NCI-H748 treated with DMSO at 0.1 percent for 48 hours (cell line): ENCODE measurements at places on chromosomes 1 and 21.

GRCh38 chr1:167683641-167684502 lies 37.9 kb upstream of the MPZL1 start:
- no peak for DNase-seq

DNA sequence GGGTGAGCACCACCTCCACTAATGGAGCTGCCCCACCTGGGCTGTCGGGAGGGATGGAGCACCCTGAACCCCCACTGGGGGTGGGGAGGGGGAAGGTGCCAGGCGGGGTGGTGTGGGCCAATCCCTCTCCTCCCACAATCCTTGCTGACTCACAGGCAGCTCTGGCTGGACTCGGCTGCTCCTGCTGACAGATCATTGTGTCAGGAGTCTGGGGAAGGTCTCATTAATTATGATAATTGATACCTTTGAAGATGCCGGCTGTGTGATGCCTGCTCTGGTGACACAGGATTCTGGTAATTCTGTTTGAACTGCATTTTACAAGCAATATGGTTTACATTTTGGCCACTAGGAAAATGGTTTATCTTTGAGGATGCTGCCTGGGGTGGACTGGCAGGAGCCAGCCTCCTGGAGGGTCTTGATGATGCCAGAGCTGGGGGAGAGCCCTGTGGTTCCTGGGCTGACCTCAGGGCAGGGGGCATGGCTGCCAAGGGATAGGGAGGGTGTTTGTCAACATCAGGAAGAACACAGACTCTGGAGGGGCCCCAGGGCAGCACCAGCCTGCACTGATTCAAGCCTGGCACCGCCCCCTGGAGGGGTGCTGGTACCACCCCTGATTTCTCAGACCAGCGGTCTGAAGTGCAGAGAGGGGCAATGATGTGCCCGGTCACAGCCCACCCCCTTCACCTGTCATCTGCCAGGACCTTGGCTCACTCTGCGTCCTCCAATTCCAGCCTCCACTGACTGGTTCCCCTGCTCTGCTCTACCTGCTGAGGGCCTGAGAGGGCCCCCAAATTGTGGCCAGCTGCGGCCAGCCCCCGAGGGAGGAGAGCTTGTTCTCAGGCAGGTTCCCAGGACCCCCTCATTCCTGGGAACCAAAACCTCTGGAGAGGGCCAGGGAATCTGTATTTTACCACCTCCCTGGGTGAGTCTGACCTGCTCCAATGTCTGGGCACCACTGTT lies 338.8 kb downstream of the MATN1 start:
- peak; percentile 10 for DNase-seq

DNA sequence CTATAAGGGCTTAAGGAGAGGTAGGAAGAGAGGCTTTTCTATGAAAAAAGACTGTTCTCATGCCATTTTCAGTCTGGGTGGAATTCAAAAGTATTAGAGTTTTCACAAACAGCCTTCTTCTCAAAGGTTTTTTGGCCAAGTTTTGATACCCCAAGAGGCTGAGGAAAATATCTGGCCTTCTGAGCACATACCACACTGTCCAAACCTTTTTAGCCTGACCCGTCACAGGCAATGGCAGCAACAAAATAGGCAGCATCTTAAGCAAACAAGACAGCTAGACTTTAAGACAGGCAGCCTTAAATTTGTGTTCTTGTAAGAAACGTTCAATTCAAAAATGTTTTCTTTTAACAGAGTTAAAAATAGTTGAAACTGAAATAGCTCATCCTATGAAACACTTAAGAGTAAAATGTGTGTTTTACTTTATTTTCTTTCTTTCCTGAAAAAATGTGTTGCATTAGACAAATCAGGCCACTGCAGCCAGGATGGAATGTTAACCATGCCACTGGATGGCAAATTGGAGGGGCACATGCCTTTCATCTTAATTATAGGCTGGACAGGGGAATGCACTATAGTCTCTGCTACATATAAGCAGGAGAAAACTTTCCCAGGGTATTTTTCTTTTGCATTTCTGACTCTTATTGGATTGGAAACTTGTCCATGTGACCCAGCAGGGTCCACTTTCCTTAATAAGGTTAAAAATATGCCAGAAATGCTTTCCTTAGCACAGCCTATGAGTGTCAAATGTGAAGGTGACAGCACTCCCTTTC lies 315.0 kb downstream of the TGFB2 start:
- no peak for DNase-seq

- DNase-seq: no peak
Measured at GRCh38 chr1:25544819-25545218, 1.4 kb downstream of the LDLRAP1 start.

DNA sequence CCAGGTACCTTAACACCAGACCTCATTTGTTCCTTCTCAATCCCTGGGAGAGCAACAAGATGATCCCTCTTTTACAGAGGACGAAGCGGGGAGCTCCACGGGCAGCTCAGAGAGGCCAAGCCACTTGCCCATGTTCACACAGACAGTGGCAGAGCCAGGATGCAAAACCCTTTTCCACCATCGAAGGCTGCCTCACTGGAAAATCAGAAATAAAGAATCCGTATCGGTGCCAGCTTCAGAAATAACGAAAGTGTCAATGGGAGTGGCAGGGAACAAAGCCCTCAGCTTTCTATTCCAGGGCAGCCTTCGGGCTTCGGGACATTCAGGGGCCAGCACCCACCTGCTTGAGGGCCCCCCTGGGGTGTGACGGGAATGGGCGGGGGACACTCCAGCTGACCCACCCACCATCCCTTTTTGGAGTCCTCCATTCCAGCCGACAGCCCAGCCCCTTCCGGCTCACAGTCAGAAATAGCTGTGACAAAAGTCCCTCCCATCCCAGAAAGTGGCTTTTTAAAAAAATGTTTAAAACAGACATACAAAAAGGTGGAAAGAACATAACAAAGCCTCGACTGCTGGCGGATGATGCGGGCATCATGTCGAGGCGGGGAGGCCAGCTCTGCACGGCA lies 6.0 kb downstream of the IFFO2 start:
- DNase-seq: no peak

GRCh38 chr1:29808141-29808995 lies 572.0 kb downstream of the PTPRU start:
- DNase-seq: no peak
